ELR (cell line): ENCODE measurements at places on chromosomes 6 and 20.
A peak's percentile ranks its signal among the peaks of the same experiment; 100 is the strongest.

GRCh38 chr6:50846852-50847155, 28.1 kb downstream of the TFAP2B start:
- DNase-seq = no peak

DNA sequence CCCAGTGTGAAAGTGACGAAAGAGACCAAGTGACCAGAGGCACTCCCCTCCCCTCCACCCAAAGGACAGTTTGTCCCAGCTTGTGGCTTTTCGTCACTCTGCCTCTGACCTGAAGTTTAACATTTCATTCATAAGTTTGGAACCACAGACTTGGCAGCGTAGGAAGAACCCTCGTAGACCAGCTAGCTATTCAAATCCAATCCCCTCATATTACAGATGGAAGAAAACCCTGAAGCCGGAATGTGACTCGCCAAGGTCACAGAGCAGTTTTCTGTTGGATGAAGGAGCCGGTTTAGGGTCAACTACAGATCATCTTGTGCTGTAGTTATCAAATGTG, 3.9 kb upstream of the SYS1 start:
- peak; percentile 65 for DNase-seq

DNA sequence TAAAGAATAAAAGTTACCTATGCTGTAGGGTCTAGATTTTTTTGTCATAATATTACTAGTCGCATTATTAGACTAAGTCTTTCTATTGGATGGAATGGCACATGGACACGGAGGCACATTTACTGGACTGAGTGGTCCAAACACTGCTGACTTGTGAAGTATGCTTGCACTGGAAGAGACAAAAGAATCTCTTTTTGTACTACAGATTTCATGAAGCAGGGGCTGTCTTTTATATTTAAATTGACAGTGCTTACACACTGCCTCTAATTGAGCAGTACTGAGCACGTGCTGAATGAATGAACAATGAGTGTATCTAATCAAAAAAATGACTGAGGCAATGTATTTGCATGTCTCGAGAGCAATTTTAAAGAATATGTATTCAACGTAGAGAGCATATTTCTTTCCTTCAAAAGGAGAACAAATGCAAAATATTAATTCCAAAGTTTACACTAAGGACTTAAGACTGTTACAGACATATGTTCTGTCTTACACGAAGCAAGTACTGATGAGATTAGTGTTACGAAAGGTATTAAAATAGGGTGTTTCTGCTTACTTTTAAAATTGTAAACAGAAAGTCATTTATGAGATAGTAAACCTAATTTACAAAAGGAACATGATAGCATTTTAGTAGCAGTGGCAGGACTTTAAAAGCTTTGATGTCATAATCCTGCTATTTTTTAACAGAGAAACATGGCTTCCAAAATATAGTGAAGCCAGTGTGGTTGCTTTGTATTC, 8.3 kb downstream of the ELOVL2 start:
- DNase-seq = no peak

GRCh38 chr6:44338228-44339122, 4.0 kb upstream of the SPATS1 start:
- peak; percentile 77 for DNase-seq

DNA sequence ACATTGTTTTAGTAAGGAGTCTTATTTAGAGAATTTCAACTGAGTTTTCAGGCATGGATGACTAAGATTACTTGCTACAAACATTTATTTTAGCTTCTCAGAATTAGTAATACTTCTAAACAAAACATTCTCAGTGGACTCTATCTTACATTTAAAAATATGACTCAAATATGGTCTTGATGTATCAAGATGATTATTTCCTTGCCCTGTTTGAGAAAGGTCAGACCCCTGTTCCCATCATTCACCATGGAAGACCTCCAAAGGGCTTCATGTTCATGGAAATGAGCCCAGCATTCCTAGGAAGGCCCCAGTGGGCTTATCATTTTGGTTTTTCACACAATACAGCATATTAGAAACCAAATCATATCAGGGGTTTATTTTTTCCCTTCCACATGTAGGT, 24.6 kb upstream of the TRPC4AP start:
- DNase-seq = peak; percentile 79

- DNase-seq = peak; percentile 91
Observed at GRCh38 chr6:40755046-40755681, 168.0 kb upstream of the LRFN2 start.

DNA sequence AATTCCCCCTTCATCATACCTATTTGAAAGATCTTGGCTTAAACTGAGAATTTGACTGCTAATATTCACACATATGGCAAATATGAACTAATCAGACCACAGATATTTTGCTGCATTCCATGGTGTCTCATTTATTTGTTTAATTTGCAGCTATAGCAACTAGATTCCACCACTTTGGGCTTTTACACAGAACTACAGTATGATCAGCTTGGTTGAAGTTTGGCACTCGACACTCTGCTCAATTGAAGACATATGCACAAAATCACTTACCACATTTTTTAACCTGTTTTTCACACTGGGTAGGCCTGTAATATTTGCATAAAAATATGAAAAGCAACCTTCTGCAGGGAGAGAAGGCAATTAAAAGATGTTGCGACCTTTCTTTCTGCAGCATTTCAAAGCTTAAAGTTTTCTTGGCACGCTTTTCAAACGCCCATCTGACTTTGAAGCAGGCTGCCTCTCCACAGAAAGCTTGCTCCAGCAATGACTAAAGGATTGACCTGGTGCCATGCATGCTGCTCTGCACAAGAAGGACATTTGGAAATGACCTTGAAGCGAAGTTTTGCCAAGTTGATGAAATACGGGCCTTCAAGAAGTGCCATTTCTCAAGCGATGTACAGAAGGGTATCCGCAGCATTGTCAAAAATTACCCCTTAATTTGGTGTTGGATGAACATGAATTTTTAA, 126.7 kb downstream of the AIG1 start:
- DNase-seq = peak; percentile 57

DNA sequence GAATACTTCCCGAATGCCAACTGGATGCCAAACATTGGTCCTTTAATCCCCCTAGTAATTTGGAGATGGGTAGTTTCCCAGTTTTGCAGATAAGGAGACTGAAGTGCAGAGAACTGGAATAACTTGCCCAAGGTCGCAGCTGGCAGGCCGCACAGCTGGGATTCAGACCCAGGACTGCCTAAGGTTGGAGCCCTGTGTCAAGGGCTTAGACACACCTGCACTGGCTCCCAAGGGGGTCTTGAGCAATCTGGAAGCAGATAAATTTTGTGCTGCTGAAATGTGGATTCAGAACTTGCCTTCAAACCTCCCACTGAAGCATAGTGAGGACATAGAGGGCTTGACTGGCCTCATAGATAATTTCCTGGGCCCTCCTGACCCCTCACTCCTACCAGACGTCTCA, 30.5 kb downstream of the FOXP4 start:
- no peak for DNase-seq

GRCh38 chr20:58246346-58246745, 17.9 kb upstream of the ANKRD60 start:
- DNase-seq = peak; percentile 62

GRCh38 chr20:31637660-31638059, at the start of gene COX4I2:
Gene COX4I2 (plus strand): TSS chr20:31637912. CDS start chr20:31639018, 1,106 bp downstream.
- DNase-seq = no peak

DNA sequence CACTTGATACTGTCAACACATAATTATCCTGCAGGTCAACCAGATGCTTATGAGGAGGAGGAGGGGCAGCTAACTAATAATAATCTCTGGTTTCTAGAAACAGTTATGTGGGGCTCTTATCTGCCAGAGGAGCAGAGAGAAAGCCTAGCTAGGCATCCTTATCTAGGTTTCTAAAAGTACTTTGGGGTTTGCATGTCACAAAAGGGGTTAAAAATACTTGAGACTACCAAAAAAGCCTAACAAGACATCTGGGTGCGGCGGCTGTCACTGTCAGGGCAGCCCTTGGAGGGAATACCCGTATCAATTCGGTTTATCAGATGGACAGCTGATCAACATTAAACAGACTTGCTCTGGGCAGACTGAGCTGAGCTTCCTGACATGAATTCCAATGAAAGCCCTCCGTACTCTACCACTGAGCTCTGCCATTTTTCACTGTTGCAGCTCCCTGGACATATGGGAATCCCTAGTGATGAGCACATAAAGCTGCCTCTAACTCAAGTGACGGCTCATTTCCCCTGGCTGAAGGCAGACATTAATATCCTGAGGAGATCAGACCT, 166.6 kb downstream of the PDSS2 start:
- DNase-seq = no peak

DNA sequence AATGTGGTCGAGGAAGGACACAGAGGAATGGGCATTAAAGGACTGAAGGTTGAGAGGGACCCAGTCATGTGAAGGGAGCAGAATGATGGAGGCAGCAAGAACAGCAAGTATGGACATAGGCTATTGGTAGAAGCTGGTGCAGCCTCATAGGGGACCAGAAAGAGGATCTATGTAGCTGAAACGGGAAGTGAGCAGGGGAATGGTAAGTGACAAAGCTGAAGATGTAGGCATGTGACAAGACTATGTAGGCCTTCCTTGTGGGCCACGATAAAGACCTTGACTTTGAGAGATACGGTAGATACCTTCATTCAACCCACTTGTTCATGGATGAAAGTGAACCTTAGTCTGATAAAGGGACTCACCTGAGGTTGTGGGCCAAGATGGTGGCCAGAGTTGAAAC, 3.5 kb downstream of the CTNNBL1 start:
- no peak for DNase-seq

- no peak for DNase-seq
Observed at GRCh38 chr6:30840935-30841643, 43.2 kb upstream of the DDR1 start.

DNA sequence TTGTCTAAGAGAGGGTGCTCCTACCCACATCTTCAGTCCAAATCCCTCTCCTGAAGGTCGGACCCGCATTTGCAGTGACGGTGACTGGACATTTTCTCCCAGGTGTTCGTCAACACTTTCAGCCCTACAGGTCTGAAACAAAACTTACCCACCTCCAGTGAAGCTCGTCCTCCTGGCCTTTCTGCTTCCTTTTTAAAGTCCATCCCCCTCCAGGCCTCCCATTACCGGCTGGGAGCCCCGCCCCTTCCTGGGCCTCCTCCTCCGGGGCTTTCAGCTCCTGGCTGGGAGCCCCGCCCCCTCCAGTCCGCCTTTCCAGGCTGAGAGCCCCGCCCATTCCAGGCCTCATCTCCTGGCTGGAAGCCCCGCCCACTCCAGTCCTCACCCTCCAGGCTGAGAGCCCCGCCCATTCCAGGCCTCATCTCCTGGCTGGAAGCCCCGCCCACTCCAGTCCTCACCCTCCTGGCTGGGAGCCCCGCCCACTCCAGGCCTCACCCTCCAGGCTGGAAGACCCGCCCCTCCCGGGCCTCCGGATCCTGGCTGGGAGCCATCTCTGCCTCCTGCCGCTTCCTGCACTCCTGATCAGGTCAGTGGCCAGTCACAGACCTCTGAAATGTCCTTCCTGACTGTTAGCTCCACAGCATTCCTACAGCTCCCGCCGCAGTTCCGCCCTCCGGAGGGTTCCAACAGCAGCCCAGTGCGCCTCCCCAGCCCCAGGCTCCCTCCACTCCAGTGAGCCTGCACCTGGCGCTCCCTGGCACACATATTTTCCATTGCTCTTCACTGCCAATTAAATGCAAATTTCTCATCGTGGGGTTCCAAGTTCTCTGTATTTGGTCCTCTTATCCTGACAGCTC, 98.5 kb downstream of the LY86 start:
- DNase-seq = peak; percentile 82

GRCh38 chr20:59466107-59466815, 138.1 kb upstream of the PHACTR3 start:
- no peak for DNase-seq

GRCh38 chr6:117512987-117513573, 30.6 kb downstream of the DCBLD1 start:
- DNase-seq = no peak

GRCh38 chr20:47795214-47795907, 10.1 kb upstream of the SULF2 start:
- peak; percentile 3 for DNase-seq

DNA sequence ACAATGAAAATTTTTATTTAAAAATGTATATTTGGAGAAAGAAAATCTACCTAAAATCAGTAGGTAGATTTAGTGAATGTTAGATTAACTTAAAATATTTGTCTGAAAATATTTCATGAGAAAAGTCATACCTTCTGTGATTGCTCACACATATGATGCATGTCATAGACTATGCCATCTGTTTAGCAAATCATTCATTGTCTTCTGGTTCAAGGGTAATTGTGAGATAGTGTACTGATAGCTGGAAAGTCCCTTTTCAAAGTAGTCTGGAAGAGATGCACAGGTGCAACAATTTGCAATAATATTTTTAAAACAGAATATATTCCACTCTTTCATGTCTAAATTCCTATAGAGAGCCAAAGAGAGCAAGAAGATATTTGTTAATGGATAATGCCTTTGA, 21.0 kb upstream of the RNF217 start:
- DNase-seq = no peak

DNA sequence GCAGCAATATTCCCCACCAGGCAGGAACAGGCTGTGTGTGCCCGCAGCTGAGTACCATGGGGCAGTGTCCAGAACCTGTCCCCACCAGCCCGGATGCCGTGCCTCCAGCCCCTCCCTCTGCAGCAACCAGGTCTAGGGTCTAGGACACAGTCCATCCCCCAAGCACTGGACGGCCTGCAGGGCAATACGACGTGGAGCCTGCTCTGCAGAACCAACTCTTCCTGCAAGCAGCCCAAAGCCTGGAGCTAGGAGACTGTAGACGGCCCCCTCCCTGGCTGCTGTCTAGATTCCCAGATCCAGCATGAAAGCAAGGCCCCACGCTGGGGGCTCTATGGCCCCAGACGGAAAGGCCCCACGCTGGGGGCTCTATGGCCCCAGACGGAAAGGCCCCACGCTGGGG, 128.2 kb upstream of the AFDN start:
- no peak for DNase-seq

GRCh38 chr6:108078191-108078590, 3.6 kb upstream of the OSTM1 start:
- DNase-seq = no peak

GRCh38 chr20:3199976-3200755, 4.3 kb downstream of the DDRGK1 start:
- DNase-seq = no peak
